CD4-positive, alpha-beta T cell treated with Interleukin-15 for 4 hours (primary cell): ENCODE measurements at places on chromosomes 5 and 9.

GRCh38 chr5:80937584-80938356 is 22.4 kb upstream of the RASGRF2 start:
- no peak for DNase-seq

GRCh38 chr9:88833946-88834345 is 157.3 kb upstream of the S1PR3 start:
- no peak for DNase-seq

DNA sequence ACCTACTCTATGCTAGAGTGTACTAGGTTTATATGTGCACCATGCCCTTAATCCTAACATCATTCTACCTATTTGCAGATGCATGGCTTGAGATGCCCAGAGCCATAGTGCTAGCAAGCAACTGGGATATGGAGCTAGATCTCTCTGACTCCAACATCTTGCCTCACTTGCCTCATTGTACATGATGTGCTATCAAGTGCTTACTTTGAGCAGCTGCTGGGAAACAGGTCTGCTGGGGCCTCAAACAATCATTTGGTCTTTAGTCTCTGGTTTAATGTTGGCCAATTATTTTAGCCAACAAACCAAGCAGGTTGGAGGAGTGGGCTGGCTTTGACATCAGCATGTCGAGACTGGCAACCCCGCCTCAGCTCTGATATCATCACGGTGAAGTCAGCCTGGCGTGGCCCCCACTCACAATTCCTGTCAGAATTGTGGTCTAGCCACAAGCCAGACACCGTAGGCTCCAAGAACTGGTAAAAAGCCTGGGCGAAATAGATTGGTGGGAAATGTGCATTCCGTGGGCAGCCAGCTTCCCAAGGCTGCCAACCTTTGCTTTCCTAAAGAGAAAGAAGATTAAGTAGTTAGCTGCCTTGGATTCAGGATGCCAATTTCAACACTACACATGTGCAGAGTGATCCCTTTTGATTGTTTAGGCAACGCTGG is 21.1 kb upstream of the GAS1 start:
- no peak for DNase-seq

DNA sequence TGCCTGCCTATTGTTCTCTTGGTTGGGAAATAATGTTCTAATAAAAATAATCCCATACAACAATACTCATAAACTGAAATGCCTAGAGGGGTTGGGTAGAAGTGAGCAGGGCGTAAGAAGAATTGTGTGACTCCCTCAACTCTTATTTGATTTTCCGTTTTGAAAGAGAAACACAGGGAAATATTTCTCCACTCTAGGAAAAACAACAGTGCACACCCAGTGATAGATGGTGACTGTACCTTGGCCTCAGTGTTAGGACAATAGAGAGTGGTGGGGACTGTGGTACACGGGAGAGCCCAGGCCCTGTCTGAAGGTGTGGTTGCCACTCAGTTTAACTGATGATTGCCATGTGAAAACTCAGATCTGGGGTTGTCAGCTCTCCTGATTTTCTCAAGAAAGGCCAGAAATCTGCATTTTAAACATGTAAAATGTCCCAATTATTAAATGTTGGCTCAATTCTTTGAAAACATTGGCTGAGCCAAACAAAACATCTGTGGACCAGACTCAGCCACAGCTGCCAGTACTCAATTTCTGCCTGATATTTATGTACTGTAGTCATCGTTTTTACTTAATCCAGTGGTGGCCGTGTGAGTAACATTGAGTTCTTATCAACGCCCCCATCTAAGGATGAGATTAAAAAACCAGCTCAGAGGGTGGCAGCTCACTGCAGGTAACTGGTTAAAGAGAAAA is 103.8 kb upstream of the ZNF618 start:
- no peak for DNase-seq

DNA sequence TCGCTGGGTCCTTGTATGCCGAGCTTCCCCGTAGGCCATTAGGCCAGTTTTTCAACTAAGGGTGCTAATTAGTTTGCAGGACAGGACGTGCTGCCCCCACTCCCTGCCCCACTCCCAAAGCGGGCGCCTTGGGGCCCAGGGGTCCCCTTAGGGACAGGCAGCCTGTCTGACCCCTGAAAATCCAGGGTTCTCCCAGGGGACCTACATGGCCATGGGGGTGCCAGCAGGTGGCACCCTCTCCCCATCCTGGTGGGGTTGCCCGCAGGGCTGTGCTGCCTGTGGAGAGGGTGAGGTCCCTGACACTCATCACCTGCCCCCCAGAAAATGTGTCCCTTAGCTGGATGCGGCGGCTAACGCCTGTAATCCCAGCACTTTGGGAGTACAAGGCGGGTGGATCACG is 8.5 kb upstream of the CCDC187 start:
- DNase-seq: peak; percentile 24
